Mesothelial cell of epicardium (in vitro differentiated cells): ENCODE measurements at places on chromosomes 4 and X. TPM values are rescaled to one million over a fixed set of nuclear protein-coding genes. Genes with fewer than 3 reads are reported as not detected.

DNA sequence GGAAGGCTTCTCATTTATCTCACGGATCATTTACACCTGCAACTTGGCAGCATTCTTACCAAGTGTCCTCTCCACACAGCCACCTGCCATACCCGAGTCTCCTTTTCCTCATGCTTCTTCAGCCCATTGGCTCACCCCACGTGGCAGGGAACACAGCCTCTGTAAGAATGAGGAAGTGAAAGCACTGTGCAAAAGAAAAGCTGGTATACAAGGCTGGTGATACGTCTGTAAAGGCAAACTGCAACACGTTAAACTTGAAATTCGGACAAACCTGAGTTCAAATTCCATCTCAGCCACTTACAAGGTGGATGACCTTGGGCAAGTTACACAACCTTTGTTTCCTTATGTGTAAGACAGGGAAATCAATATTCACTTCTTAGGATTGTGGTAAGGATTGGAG is 164.0 kb upstream of the RASGEF1B start:
- no peak overlapping the region for H3K4me3 ChIP-seq
- no peak for DNase-seq
- peaks cover 16% of the 10 kb centered on the region for H3K4me1 ChIP-seq
- no peaks in the 10 kb centered on the region for H3K27me3 ChIP-seq

- H3K27me3 ChIP-seq, result no peaks in the 10 kb centered on the region
- no peak for DNase-seq
- no peaks in the 10 kb centered on the region for H3K4me1 ChIP-seq
- no peak overlapping the region for H3K4me3 ChIP-seq
- no peak overlapping the region for H3K27ac ChIP-seq
These were observed 229.2 kb upstream of the AGA start for GRCh38 chr4:177671387-177671786.

DNA sequence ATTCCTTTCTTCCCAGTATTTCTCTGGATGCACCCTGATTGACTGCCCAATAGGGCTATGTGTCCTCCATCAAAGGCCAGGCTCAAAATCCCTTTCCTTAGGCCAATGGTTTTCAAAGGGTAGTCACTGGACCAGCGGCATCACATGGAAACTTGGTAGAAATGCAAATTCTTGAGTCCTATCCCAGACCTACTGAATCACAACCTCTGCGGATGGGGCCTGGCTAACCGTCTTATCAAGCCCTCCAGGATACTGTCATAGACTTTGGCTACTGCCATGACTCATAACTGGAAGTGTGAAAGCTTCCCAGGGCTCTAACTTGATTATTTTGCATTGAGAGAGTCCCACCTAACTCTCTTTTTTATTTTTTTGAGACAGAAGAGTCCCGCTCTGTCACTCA is 71.9 kb upstream of the TFDP3 start:
- H3K27ac ChIP-seq, result no peak overlapping the region
- H3K27me3 ChIP-seq, result no peaks in the 10 kb centered on the region
- no peak for DNase-seq
- peaks cover 6% of the 10 kb centered on the region for H3K4me1 ChIP-seq

- no peak overlapping the region for H3K4me3 ChIP-seq
- peaks cover 45% of the 10 kb centered on the region for H3K4me1 ChIP-seq
- no peak overlapping the region for H3K27ac ChIP-seq
- H3K36me3 ChIP-seq, result no peaks in the 10 kb centered on the region
- no peaks in the 10 kb centered on the region for H3K27me3 ChIP-seq
- no peak for DNase-seq
These were observed 742.2 kb upstream of the ATOH1 start for GRCh38 chr4:93086356-93086755.

DNA sequence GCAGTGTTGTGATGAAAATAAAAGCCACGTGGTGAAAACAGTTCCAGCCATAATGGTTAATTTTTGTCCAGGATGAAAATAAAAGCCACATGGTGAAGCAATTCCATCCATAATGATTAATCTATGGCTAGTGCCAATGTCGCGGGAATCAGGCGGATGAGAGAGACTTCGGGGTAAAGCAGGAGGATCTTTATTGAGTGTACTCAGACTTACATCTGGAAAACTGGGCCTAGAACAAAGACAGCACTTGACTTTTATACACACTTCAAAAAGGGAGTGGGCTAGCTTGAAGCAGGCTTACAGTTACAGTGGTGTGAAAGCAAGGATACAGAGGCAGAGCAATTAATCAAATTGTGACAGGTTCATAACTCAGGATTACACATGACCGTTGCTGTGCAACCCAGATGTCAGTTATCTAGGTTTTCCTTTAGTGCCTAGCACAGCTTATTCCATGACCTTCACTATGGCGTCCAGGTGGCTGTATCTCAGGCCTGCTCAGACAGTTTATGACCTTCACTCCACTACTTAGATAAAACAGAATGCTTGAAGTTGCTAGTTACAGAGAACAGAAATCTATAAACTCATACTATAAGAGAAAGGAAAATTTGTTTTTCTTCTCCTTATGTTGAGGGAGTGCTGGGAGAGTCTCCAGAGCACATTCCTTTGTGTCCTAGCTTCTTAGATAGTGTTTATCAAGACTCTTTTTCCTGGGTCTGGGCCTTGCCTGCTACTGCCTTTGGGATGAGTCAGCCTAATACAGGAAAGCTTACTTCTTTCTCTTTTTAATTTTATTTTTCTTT is 5.9 kb upstream of the PLA2G12A start:
- H3K27me3 ChIP-seq, result no peaks in the 10 kb centered on the region
- H3K4me3 ChIP-seq, result no peak overlapping the region

DNA sequence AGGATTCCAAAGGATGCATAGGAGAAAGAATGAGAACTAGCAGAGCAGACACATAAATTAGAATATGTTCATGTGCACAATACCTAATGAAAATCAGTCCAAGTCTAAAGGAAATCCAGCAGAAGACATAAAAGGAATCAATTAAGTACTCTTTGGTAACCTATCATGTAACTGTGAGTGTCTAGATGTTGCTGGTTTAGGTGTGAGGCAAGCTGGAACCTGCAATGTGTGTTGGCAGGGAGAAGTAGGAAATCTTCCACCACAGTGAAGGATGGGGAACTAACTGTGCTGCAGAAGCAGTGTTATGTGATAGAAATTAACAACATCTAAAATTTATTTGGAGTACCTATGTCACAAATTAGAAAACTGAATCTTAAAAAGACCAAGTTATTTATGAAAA is 330.8 kb upstream of the DKK2 start:
- H3K27me3 ChIP-seq, result no peaks in the 10 kb centered on the region
- H3K4me1 ChIP-seq, result peaks cover 12% of the 10 kb centered on the region
- H3K36me3 ChIP-seq, result peaks cover 4% of the 10 kb centered on the region

DNA sequence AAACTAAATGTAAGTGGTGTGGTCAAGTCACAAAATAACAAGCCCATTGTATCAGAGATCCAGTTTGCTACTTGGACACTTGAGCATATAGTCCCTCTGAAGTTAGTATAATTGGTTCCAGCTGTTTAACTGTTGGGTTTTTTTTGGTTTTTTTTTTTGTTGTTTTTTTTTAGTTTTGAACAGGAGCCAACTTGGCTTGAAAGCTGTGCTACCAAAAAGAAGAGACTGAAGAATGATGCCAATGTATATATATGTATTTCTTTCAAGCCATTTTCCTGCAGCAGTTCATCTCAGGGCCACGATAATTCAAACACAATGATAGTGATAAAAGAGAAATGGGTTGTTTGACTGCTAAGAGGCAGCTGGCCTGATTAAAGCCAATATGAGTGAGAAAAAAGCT is 138.3 kb downstream of the PCDH18 start:
- H3K4me1 ChIP-seq, result peaks cover 37% of the 10 kb centered on the region
- peak overlapping the region; percentile 56 for H3K27ac ChIP-seq
- no peaks in the 10 kb centered on the region for H3K27me3 ChIP-seq
- no peak overlapping the region for H3K4me3 ChIP-seq
- no peak for DNase-seq

- H3K27ac ChIP-seq, result no peak overlapping the region
- no peak overlapping the region for H3K4me3 ChIP-seq
- H3K27me3 ChIP-seq, result no peaks in the 10 kb centered on the region
- H3K36me3 ChIP-seq, result no peaks in the 10 kb centered on the region
- DNase-seq, result no peak
- peaks cover 16% of the 10 kb centered on the region for H3K4me1 ChIP-seq
These were observed 66.1 kb upstream of the IL15 start for GRCh38 chr4:141570290-141570689.

DNA sequence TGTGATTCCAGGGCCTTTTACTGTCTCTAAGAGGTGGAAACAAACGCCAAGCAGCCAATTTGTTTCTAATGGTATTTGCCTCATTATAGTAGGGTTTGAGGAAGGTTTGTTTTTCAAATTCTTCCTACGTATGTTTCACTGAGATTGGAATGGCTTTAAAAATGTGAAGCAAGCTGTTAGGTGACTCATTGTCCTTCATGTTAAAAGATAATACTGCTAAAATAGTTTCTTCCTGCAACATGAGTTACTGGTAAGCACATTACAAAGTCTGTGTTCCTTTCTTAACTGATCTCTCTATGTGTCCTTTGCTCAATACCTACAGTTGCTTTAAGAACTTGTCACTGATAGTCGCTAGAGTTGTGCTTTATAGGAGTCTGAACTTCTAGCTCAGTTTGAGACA is 1183.9 kb downstream of the RPA4 start:
- peak overlapping the region; percentile 94 for H3K27ac ChIP-seq
- no peak overlapping the region for H3K4me3 ChIP-seq
- H3K4me1 ChIP-seq, result peaks cover 50% of the 10 kb centered on the region
- no peaks in the 10 kb centered on the region for H3K27me3 ChIP-seq

DNA sequence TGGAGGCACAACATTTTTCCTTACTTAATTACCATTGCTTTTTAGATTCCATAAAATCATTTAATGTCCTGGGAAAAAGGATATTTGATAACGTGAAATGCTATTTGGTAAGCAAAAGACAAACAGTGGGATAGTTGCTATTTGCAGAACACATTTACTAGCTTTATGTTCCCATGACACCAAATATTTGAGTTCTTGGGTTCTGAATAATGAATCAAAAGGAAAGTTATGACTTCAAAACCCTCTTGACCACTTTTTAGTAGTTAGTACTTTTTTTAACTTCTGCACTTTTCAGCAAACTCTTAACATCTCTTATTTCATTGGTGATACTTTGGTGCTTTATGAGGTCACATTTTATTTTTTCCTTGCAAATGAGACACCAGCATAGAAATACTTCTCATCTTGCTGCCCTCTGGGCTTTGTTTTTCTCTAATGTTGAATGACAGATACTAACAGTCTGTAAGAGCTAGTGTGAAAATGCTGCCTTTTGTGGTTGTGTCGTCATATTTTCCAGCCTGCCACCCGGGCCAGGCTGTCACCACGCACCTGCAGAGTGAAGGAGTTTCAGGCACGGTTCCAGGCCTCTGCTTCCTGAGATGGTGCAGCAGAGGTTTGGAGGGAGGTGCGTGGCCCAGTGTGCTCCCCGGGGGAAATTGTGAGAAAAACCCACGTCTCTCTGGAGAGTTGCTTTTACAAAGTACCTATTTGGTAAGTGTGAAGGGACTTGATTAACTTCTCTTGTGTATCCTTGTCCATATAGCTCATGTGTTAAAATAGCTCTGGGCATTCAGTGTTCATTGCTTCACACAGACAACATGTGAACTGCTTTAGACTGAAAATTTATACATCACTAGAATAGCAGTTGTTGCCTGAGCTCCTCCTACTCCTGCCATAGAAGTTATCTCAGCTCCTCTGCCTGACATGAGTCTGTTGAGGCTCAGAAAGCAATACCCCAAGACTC is 34.7 kb downstream of the MSL3 start:
- no peak for DNase-seq
- H3K4me3 ChIP-seq, result no peak overlapping the region
- no peaks in the 10 kb centered on the region for H3K4me1 ChIP-seq
- H3K36me3 ChIP-seq, result no peaks in the 10 kb centered on the region

GRCh38 chrX:259692-260355 is 21.4 kb upstream of the PLCXD1 start:
- H3K27ac ChIP-seq, result peak overlapping the region; percentile 34
- no peak overlapping the region for H3K4me3 ChIP-seq
- peaks cover 19% of the 10 kb centered on the region for H3K4me1 ChIP-seq
- DNase-seq, result peak; percentile 38
- H3K36me3 ChIP-seq, result no peaks in the 10 kb centered on the region

DNA sequence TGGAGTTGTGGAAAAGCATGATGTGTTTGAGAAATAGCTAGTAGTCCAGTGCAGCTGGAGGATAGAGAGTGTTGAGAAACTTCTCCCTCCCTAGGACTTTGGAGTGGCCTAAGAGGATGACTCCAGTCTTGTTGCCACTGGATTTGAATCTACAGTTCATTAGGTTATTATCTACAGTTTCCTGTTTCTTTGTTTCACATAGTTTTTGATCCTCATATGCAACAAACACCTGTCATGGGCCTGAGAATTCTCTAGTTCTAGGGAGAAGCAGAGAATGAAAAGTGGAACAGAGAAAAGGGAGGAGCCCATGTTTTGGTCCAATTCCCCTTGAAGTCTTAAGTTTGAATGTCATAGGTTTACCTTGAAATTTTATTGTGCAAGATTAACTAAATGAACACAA is 73.6 kb upstream of the TBC1D9 start:
- no peak overlapping the region for H3K4me3 ChIP-seq
- no peaks in the 10 kb centered on the region for H3K27me3 ChIP-seq
- H3K4me1 ChIP-seq, result peaks cover 5% of the 10 kb centered on the region
- H3K27ac ChIP-seq, result no peak overlapping the region
- no peaks in the 10 kb centered on the region for H3K36me3 ChIP-seq
- DNase-seq, result no peak

DNA sequence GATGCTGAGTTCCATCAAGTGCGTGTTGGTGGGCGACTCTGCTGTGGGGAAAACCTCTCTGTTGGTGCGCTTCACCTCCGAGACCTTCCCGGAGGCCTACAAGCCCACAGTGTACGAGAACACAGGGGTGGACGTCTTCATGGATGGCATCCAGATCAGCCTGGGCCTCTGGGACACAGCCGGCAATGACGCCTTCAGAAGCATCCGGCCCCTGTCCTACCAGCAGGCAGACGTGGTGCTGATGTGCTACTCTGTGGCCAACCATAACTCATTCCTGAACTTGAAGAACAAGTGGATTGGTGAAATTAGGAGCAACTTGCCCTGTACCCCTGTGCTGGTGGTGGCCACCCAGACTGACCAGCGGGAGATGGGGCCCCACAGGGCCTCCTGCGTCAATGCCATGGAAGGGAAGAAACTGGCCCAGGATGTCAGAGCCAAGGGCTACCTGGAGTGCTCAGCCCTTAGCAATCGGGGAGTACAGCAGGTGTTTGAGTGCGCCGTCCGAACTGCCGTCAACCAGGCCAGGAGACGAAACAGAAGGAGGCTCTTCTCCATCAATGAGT is 46.6 kb downstream of the RHOH start:
- no peak overlapping the region for H3K27ac ChIP-seq
- H3K36me3 ChIP-seq, result no peaks in the 10 kb centered on the region
- no peaks in the 10 kb centered on the region for H3K27me3 ChIP-seq
- no peak for DNase-seq

GRCh38 chrX:9859711-9860555 is 73.7 kb downstream of the SHROOM2 start:
- H3K4me3 ChIP-seq, result no peak overlapping the region
- peaks cover 2% of the 10 kb centered on the region for H3K36me3 ChIP-seq
- no peak for DNase-seq
- no peaks in the 10 kb centered on the region for H3K27me3 ChIP-seq
- H3K27ac ChIP-seq, result peak overlapping the region; percentile 5

FGFR3 gene
- 30.9 to 37.6 TPM (median 32.9 TPM) in 3 replicates for total RNA-seq
